Daoy (cell line): ENCODE measurements at places on chromosomes 1 and 21.

GRCh38 chr1:85894651-85895050, 186.4 kb upstream of the ZNHIT6 start:
- peak; percentile 46 for DNase-seq

GRCh38 chr21:37865156-37865555, 51.1 kb downstream of the KCNJ6 start:
- DNase-seq: no peak

- DNase-seq: no peak
Observed at GRCh38 chr1:182029002-182029378, 32.5 kb downstream of the ZNF648 start.

DNA sequence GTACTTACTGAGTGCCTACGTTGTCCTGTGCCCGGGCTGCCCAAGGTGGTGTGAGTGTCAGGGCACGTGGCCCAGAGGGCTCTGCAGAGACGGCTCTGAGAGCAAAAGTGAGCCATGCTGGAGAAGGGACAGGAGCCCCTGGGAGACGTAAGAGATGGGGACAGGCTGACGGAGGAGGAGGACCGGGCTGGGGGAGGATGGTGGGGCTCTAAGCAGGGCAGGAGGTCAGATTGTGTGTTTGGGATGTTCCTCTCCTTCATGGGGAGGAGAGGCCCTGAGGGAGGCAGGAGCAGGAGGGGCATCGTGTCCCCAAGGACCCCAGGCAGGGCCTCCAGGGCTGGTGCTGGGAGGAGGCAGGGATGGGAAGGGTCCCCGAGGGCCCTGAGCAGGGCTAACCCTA, 158.9 kb downstream of the PCBP3 start:
- DNase-seq: no peak

GRCh38 chr1:221965252-221965651, 223.4 kb upstream of the DUSP10 start:
- DNase-seq: no peak

DNA sequence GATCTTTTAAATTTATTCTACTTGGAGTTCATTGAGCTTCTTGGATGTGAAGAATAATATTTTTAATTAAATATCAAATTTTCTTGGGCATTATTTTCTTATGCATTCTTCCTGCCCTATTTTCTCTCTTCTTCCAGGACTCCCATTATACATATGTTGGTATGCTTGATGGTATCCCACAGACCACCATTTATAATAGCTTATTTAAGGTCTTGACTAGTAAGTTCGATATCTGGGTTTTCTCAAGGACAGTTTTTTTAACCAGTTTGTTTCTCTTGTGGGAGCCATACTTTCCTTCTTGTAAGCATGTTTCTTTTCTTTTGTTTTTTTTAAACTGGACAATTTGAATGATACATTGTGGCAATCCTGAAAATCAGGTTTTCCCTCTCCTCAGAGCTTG, 15.4 kb upstream of the DDR2 start:
- no peak for DNase-seq

DNA sequence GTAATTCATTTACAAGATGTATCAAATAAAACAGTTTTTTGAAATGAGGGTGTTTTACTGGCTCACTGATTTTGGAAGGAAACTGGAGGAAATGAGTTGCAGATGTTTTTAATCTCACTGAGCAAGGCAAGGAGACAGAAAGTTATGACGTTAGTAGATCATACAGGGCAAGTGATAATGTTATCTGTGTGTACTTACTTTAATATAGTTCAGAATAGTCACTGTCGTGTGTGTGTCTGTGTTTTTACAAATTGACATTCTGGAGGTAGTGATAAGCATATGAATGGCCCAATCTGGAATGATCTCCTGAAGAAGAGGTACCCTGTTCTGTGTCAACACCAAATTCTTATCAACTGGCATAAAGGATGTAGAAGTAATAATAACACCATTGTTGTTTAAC, 1.9 kb upstream of the GBP4 start:
- no peak for DNase-seq

GRCh38 chr1:5659606-5660005, 332.6 kb downstream of the NPHP4 start:
- no peak for DNase-seq

DNA sequence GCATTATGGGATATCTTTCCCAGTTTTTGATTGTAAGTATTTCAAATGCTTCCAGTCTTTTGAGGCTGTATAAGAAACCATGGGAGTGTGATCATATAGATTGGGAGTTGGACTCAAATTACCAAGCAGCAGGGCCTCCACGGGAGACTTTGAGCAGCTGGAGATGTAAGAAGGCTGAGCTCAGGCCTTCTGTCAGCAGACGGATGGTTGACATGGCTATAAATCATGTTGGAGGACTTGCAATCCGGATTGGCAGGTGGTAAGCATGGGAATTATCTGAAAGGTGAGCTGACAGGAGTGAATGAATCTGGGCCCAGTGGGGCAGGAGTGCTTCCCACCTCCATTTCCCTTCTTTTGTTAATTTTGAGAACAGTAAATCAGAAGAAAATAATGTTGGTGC, 83.2 kb upstream of the PPM1J start:
- DNase-seq: no peak

GRCh38 chr1:208654241-208654640, 410.1 kb upstream of the PLXNA2 start:
- peak; percentile 2 for DNase-seq

- peak; percentile 94 for DNase-seq
Observed at GRCh38 chr1:119711804-119712341, at the start of gene PHGDH. PHGDH (plus strand) TSS chr1:119711934; CDS start chr1:119712023, 89 bp downstream.

- no peak for DNase-seq
Observed at GRCh38 chr1:103256490-103256889, 148.2 kb upstream of the COL11A1 start.

DNA sequence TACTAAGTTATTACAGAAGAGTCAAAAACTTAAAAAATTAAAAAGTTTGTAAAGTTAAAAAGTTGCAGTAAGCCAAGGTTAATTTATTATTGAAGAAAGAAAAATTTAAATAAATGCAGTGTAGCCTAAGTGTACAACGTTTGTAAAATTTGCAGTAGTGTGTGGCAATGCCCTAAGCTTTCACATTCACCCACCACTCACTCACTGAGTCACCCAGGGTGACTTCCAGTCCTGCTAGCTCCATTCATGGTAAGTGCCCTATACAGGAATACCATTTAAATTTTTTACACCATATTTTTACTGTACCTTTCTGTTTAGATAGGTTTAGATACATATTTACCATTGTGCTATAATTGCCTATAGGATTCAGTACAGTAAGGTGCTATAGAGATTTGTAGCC, 88.6 kb downstream of the CTH start:
- DNase-seq: no peak

DNA sequence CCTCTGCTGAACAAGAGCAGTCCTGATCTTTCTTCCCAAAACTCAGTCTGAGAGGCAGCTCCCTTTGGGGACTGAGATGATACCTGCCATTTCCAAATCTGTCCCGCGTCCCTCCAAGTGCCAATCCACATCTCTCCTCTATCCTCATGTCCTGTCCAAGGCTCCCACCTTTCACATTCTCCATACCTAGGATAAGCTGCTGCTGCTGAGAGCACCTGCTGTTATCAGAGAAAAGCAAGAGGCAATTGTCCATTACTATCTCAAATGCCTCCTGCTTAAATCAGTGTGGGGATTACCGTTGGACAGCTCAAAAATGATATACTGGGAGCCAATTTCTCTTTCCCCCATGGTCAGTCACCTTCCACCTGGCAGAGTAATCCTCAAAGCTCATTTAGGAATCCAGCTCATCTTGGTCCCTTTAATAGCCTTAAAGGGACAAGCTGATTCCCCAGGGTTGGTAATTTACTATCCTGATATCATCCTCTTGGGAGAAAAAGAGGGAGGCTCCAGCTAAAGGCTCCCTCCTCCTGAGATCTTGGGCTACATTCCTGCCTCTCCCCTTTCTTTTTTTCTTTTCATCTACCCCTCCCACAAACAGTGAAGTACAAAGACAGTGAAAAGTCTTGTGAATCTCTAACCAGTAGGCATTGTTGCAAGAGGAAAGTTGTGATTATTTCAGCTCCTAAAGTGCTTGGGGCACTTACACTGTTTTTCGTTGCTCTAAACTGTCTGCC, 278.1 kb upstream of the CAMK1G start:
- DNase-seq: no peak

- DNase-seq: no peak
Observed at GRCh38 chr1:53271446-53272090, 33.2 kb upstream of the MAGOH start.

GRCh38 chr1:66729119-66729518, 23.1 kb upstream of the DYNLT5 start:
- no peak for DNase-seq

GRCh38 chr1:84122780-84123382, 21.2 kb upstream of the PRKACB start:
- peak; percentile 62 for DNase-seq

- peak; percentile 84 for DNase-seq
Observed at GRCh38 chr1:23577056-23578004, 18.0 kb upstream of the ID3 start.

GRCh38 chr21:33884376-33885171, 31.0 kb downstream of the ATP5PO start:
- no peak for DNase-seq

DNA sequence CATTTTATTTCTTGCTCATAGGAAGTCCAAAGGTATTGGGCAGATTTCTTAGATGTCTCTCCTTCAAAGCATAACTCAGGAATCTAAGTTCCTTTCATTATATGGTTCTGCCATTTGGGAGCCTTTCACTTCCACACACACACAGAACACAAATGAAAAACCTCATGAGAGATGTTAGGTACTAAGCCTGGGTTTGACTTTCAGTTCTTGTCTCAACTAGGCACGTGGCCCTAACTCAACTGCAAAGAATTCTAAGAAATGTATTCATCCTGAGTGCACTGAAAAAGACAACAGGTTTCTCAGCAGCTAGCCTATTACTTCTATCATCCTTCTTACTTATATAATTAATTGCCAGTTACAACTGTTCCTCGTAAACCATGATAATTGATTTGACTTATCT, 190.0 kb upstream of the SAMSN1 start:
- DNase-seq: no peak

GRCh38 chr1:117832453-117832852, 97.0 kb downstream of the GDAP2 start:
- no peak for DNase-seq

- no peak for DNase-seq
Observed at GRCh38 chr1:205626216-205626615, 5.6 kb downstream of the ELK4 start.

- peak; percentile 35 for DNase-seq
Observed at GRCh38 chr1:1116701-1117468, 996 bp upstream of the C1orf159 start.

- peak; percentile 9 for DNase-seq
Observed at GRCh38 chr1:197481101-197481500, 213.0 kb downstream of the CRB1 start.

DNA sequence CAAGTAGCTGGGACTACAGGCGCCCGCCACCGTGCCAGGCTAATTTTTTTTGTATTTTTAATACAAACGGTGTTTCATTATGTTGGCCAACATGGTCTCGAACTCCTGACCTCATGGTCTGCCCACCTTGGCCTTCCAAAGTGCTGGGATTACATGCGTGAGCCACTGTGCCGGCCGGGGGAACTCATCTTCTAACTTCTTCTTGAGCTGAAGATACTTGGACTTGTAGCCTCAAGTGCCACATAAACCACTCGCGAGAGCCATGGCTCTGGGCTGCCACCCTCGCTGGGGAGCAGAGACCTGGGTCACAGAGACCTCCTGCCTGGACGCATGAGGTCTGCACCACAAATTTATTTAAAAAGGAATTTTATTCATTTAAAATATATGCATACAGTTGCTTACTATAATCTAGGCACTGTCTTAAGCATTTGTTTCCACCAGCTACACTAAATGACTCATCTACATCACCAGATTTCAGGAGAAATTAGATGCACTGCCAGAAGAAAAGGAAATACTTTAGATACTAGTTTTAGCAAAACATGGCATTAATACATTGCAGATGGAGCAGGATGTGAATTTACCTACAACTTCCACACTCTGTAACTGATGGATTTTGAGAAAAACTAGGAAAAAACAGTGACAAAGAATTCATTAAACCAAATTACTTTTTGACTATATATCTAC, 29.9 kb upstream of the PUM1 start:
- DNase-seq: no peak
